Activated CD4-positive, alpha-beta T cell treated with anti-CD3 and anti-CD28 coated beads for 36 hours (primary cell): ENCODE measurements at places on chromosomes 16 and 17. TPM values are rescaled to one million over a fixed set of nuclear protein-coding genes. Genes with fewer than 3 reads are reported as not detected.
A peak's percentile ranks its signal among the peaks of the same experiment; 100 is the strongest.

The CIAPIN1 gene
- 42.6 TPM for total RNA-seq

The AANAT gene
- total RNA-seq: not detected

The G6PC1 gene
- not detected for total RNA-seq

The SLC13A2 gene
- not detected for total RNA-seq

The TBC1D26 gene
- total RNA-seq: 0.34 TPM

The PRR35 gene
- not detected for total RNA-seq

The CDT1 gene
- total RNA-seq: 136 TPM

The TLCD3B gene
- 3.7 TPM for total RNA-seq

The CD19 gene
- 0.74 TPM for total RNA-seq

The GRAP gene
- total RNA-seq: 10.7 TPM

The FAM117A gene
- total RNA-seq: 15.4 TPM

The CCL4L2 gene
- total RNA-seq: 6.4 TPM

The WFIKKN1 gene
- 0.74 TPM for total RNA-seq

The AFMID gene
- 26.3 TPM for total RNA-seq

The TBC1D3G gene
- not detected for total RNA-seq

The HOXB6 gene
- total RNA-seq: not detected

GRCh38 chr16:75861311-75862097 is 135.2 kb upstream of the CPHXL start:
- no peak for DNase-seq

- DNase-seq: no peak
Measured at GRCh38 chr17:20981046-20981920, 61.5 kb downstream of the USP22 start.

- DNase-seq: peak; percentile 67
Measured at GRCh38 chr16:23952128-23952970, 116.6 kb downstream of the PRKCB start.

GRCh38 chr16:81625544-81626153 is 153.4 kb upstream of the PLCG2 start:
- DNase-seq: peak; percentile 58

DNA sequence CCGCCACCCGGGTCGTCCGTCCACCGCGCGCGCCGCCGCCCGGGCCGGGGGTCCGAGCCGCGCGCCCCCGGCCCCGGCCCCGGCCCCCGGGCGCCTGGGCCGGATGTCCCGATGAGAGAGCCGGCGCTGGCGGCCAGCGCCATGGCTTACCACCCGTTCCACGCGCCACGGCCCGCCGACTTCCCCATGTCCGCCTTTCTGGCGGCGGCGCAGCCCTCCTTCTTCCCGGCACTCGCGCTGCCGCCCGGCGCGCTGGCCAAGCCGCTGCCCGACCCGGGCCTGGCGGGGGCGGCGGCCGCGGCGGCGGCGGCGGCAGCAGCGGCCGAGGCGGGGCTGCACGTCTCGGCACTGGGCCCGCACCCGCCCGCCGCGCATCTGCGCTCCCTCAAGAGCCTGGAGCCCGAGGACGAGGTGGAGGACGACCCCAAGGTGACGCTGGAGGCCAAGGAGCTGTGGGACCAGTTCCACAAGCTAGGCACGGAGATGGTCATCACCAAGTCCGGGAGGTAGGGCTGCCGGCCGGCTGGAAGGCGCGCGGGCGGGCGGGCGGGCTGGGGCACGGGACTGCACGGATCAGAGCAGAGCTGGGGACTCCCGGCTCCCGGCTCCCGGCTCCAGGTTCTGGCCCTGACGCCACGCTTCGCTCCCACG is 548 bp downstream of the TBX2 start:
- DNase-seq: no peak

- peak; percentile 68 for DNase-seq
Measured at GRCh38 chr16:84507011-84507982, 2.8 kb upstream of the MEAK7 start.

GRCh38 chr17:47776330-47777197 is 43.5 kb downstream of the TBX21 start:
- peak; percentile 54 for DNase-seq

DNA sequence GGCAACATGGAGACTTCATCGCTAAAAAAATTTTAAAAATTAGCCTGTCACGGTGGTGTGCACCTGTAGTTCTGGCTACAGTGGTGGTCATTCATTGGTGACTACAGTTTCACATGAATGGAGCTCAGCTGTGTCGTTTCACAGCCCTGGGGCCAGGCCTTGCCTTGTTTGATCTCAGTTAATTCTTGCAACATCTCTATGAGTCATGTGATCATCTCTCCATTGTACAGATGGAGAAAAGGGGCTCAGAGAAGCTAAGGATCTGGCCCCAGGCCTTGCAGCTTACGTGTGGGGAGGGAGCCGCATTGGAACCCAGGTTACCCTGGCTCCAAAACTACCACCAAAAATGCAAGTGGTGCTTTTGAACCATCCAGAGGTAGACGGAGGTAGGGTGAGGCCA is 49.4 kb downstream of the GDE1 start:
- no peak for DNase-seq

DNA sequence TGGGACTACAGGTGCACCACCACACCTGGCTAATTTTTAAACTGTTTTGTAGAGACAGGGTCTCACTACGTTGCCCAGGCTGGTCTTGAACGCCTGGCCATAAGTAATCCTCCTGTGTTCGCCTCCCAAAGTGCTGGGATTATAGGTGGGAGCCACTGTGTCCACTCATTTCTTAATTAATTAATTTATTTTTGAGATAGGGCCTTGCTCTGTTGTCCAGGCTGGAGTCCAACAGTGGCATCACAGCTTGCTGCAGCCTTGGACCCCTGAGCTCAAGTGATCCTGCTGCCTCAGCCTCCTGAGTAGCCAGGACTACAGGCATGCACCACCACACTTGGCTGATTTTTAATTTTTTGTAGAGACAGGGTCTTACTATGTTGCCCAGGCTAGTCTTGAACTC is 47.1 kb upstream of the TRAP1 start:
- no peak for DNase-seq

- DNase-seq: peak; percentile 33
Measured at GRCh38 chr17:19646788-19647696, 1.5 kb upstream of the ALDH3A2 start.

DNA sequence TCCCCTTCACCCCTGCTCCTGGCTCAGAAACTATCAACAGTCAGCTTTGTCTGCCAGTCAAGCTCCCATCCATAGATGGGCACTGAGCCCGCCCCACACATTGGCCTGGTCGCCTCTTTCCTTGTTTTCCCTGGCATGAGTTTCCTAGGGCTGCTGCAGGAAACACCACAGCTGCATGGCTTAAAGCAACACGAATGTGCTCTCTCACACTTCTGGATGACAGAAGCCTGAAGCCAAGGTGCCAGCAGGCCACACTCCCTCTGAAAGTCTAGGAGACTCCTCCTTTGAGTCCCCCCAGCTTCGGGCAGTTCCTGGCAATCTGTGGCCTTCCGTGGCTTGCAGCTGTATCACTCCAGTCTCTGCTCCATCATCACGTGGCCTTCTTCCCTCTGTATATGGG is 69.9 kb downstream of the TBC1D16 start:
- DNase-seq: no peak

- no peak for DNase-seq
Measured at GRCh38 chr17:80773243-80773991, 218.2 kb upstream of the CHMP6 start.

- DNase-seq: no peak
Measured at GRCh38 chr17:57447990-57448758, 191.9 kb downstream of the MSI2 start.

GRCh38 chr17:44831371-44831770 is 1.3 kb upstream of the GJC1 start:
- DNase-seq: no peak

- DNase-seq: no peak
Measured at GRCh38 chr17:50277357-50277754, 3.1 kb downstream of the TMEM92 start.

- DNase-seq: no peak
Measured at GRCh38 chr16:85258629-85259028, 146.4 kb upstream of the CIBAR2 start.

GRCh38 chr16:9957433-9957832 is 224.8 kb downstream of the GRIN2A start:
- DNase-seq: no peak

- no peak for DNase-seq
Measured at GRCh38 chr17:59381716-59382570, 50.5 kb downstream of the YPEL2 start.

DNA sequence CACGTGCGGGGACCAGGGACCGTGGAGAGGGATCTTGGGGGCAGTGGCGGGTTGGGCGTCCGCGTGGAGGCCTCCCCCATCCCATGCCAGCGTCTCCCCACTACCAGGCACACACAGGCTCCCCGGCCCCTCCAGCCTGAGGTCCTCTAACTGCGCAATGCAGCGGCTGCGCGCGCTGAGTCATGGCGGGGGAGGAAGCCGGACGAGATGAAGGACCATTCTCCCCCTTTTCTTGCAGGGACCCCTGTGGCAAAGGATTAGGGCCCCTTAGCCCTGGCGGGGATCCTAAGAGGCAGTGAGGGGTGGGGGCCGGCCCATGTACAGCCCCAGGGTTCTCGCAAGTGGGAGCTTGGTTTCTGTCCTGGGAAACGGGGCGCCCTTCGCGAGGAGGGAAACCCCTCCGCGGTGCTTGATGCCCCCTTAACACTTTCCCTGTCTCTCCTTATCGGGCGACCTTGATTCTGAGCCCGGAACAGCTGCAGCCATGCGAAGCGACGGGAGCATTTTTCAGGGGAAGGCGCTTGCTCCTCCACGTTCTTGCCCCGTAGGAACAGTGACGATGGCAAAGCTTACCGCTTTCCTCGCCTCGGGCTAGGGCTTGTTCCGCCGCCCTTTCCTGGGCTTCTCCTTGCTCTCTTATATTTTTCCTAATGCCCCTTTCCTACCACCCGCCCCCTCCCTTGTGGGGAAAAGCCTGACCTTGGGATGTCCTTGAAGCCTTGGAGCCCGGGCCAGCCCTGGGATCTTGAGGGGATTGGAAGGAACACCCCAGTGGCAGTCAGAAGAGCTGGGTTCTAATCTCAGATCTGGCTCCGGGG is 592 bp downstream of the ALDOA start:
- DNase-seq: peak; percentile 70

DNA sequence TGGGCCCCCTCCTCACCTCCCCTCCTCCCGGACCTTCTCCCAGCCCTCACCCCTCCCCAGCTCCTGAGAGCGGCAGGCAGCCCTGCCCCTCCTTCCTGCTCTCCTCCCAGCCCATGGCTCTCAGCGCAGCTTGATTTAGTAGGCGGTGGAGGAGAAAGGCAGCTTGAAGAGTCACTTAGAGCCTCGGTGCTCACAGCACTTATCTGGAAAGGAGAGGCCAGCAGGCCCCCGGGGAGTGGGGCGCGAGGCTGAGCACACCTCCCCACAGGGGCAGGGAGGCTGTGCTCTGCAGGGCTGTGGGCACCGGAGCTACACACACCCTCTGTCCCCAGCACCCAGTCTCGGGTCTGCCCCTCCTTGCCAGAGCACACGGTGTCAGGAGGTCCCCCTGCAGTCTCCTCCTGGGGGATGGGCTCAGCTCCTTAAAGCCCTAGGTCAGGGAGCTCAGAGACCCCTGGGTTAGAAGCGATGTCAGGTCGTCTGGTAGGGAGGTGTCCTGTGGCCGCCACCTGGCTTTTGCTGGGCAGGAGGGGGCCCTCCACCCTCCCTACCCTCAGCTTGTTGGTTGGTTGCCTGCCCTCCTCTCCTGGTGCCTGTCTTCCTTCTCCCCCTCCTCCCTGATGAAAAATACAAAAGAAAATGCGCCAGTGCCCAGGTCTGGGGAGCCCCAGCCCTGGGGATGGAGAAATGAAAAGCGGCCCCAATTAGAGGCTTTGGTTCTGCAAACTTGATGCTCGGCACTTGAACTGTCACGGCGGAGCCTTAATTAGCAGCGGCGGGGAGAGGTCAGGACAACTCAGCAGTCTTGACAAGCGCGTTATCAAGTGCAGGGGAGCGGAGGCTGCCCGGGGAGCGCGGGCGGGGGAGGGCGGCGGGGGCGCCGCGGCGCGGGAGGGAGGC is 151.1 kb upstream of the GSE1 start:
- DNase-seq: peak; percentile 37

DNA sequence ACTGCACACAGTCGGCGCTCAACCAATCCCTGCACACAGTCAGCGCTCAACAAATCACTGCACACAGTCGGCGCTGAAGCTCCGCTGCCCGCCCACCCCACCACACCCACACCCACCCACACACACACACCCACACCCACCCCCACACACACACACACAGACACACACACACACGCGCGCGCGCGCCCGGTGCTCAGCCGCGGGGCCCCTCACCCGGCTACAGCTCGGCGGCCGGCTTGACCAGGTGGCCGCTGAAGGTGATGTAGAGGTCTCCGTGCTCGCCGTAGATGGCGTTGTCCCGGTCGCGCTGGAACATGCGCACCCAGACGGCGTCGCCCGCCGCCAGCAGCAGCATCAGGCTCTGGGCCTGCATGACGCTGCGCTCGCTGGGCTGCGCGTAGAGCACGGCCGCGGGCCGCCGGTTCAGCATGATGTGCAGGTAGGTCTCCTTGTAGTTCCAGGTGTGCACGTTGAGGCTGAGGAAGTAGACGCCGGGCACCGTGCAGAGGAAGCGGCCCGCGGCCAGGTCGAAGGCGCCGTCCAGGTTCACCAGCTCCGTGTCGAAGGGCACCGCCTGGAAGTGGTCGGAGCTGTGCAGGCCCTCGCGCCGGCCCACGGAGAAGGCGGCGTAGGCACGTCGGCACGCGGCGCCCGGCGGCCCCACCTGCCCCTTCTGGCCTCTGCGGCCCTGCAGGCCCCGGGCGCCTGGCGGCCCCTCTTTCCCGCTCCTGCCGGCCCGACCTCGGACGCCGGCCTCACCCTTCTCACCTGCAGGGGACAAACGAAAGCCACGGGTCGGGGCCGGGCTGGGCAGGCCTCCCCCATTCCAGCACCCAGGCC is 2.5 kb downstream of the C1QTNF8 start:
- DNase-seq: peak; percentile 66

DNA sequence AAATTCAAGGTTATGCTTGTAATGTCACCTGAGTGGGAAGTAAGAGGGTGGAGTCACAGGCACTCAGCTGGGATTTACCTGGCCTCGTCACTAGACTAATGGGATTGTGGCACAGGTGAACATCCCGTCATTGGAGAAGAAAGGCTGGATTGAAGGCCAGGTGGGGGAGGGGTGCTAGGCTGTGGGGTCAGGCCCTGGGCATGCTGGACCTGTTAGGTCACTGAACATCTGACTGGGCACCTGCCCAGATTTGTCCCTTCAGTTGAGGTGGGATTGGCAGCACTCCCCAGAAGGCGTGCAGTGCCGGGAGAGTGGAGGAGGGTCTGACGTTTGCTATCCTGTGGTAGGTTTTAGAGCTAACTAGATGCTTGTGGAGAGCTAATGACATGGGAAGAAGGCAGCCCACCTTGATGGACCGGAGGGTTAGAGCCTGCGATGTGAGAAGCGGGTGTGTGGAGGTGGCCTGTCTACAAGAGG is 161.5 kb upstream of the ZNF267 start:
- no peak for DNase-seq

DNA sequence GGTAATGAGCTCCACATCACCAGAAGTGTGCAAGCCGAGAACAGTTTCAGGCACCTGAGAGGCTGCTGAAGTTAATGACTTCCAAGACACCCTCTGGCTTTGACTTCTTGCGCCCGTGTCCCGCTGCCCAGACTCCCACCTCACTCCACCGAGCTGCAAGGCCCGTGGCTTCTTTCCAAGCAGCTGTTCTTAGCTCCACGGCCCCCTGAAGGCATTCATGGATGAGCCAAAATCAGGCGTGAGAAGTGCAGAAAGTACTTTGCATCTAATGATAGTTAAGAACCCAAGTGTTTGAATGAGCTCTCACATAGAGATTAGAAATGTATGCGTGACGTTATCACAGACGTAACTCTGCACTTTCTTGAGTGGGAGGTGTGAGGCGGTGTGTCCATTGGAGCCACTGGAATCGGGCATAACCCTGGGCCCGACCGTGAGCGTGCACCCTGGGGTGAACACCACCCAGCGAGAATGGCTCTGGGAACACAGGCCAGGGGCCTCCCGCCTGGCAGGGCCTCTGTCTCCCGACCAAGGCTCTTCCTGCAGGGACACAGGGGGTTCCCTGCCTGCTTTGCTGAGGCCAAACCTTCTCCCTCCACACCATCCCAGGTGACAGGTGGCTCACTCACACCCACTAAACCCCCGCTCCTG is 11.0 kb downstream of the NPTX1 start:
- DNase-seq: no peak
